ENCODE measurements at places on chromosomes 12 and 14.

- no peak for DNase-seq
These were observed 50.0 kb downstream of the FOS start for GRCh38 chr14:75328558-75329155.

DNA sequence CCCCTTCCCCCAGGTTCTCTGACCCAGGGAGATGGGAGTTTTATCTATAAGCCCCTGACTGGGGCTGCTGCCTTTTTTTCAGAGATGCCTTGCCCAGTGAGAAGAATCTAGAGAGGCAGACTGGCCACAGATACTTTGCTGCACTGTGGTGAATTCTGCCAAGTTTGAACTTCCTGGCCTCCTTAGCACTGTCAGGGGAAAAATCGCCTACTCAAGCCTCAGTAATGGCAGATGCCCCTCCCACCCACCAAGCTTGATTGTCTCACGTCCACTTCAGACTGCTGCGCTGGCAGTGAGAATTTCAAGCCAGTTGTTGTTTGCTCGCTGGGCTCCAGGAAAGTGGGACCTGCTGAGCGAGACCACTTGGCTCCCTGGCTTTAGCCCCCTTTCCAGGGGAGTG is 31.7 kb downstream of the KLRK1 start:
- DNase-seq, result no peak

DNA sequence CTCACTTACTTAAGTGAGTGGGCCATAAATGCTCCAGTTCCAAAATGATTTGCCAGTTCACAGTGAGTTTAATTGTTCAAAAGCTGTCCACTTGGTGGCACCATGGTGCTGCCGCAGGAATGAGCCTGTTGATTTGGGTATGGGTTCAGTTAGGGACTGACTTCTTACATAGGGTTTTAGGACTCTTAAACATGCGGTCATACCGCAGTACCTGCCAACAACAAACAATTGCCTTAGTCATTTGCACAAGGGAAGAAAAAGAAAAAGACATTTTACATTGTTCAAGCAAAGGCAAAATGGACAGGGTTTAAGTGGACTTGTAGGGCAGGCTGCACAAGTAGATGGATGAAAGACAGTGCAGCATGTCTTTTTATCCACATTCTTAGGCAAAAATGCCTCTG is 80.0 kb upstream of the DBX2 start:
- peak; percentile 20 for DNase-seq

- no peak for DNase-seq
These were observed 133.6 kb downstream of the ZFP36L1 start for GRCh38 chr14:68658943-68659931.

- no peak for DNase-seq
These were observed 103.5 kb upstream of the FRMD6 start for GRCh38 chr14:51548187-51548586.

GRCh38 chr14:59844186-59844812 is 26.3 kb downstream of the RTN1 start:
- DNase-seq, result no peak

DNA sequence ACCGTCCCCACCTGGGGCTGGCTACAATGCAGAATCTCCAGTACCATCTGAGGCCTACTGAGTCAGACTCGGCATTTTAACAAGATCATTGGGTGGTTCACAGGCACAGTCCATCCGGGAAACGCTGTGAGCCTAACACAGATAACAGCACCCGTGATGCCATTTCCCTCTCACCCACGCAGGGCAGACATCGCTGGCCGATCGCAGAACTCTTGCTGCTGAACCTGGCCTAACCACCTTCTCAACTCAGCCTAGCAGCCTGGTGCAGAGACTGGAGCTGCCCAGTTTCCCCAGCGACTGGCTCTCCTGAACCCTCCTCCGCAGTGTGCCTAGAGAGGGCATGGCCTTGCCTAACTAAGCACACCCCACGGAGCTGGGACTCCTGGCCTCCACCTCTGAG is 83.3 kb downstream of the NCOR2 start:
- no peak for DNase-seq

GRCh38 chr12:107335802-107336570 is 242.6 kb upstream of the CRY1 start:
- no peak for DNase-seq

DNA sequence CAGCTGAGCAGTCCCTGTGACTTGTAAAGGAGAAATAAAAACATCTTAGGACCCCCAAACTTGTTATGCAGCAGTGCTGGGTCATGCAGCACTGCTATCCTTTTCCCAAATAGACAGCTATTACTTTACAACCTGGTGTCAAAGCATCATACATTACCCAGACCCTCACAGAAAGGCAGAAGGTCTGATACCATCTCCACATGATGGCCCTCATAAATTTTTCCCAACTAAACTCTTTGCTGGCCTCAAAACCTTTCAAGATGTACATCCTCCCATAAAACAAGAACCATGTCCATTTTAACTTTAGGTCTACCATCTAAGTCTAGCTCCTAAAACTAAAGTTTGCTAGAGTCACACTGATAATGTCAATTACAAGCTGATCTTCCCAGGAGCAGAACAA is 8.7 kb upstream of the RESF1 start:
- DNase-seq, result no peak

DNA sequence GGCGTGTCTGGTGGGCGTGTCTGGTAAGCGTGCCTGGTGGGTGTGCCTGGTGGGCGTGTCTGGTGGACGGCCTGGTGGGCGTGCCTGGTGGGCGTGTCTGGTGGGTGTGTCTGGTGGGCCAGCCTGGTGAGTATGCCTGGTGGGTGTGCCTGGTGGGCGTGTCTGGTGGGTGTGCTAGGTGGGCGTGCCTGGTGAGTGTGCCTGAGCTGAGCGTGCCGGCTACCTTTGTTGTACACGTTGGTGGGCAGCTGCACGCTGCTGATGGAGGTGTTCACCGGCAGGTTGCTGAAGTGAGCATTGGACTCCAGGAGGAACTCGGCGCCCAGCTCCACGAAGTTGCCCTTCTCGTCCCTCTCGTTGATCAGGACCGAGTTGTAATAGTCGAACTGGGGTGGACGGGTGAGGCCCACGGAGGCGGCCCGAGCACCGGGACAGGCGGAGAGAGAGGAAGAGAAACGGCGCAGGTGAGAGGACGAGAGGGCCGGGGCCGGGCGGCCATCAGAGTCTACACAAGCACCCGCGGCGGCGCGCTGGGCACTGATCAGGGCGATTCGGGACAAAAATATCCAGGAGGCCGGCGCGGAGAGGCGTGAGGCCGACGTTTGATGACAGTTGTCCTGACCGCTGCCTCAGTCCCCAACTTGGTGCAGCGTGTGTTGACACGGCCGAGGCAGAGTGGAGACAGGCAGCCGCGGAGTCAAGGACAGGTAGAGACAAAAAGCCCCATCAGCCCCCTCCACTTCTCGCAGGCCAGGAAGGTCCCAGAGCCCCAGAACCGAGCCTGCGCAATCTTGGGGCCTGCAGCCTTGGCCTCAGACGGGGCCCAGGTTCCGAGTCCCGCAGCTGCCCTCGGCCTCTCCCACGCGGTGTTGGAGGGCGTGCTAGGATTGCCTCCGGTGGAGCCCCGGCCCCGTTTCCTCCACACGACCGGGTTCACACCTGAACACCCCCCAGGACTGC is 10.5 kb downstream of the CACNA2D4 start:
- no peak for DNase-seq

- DNase-seq, result no peak
These were observed 105.0 kb downstream of the SNAPC1 start for GRCh38 chr14:61866932-61867920.

- DNase-seq, result no peak
These were observed 22.7 kb upstream of the MUCL1 start for GRCh38 chr12:54831631-54832030.

GRCh38 chr14:97027256-97027999 is 230.2 kb downstream of the VRK1 start:
- no peak for DNase-seq

- DNase-seq, result no peak
These were observed 1.7 kb upstream of the NKX2-1 start for GRCh38 chr14:36521598-36522345.

DNA sequence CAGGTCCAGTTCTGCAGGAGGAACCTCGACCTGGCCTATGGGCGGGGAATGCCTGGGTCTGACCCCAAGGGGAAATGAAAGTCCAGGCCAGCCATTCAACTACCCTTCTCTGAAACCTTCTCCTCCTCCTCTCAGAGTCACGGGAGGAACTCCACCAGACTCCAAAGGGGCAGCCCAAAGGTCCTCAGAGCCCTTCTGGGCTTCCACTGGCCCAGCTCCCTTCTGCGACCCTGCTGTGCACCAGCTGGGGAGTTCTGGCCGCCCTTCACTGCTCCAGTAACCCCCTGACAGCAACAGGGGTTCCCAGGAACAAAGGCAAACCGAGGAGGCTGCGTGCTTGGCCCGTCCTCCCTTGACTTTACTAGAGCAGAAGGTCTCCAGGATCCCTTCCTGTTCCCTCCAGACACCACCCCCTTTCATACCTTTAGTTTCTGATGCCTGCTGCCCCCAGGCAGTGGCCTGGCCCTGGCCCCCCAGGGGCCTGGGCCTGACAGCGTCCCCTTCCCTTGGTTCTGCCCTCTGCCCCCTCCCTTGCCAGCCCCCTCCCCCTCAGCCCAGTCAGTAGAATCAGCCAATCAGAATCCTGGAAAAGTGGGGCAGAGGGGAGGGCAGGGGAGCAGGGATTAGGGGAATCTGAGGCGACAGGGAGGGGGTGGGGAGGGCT is 850 bp upstream of the ZNF385A start:
- DNase-seq, result no peak

GRCh38 chr12:6391013-6391412 is 7.1 kb downstream of the LTBR start:
- DNase-seq, result no peak

DNA sequence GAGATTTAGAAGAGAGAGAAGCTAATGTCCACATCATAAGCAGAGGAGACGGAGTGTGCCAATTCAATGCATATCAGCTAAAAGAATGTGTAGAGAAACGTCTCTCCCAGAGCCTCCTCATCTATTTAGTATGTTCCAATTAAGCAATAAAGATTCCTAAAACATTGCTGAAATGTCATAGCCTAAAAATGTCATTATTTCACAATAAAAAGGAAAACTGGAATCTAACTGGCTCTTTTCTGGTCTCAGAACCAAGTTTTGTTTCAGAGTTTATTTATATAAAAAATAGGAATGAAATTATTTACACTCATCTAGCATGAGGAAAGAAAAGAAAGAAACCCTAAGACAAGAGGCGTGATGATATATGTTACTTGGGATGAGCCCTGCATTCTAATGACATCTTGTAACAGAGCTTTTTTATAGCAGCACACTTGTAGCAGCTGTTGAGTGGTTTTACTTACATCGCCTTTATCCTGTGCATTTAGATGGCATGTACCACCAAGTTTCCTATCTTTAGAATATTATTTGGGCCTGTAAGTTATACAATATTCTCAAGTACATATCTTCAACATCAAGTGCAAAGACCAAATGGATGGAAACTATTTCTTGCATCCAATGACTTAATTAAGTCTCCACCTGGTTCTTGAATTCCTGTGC is 266.3 kb upstream of the PRKD1 start:
- no peak for DNase-seq

- no peak for DNase-seq
These were observed 649.3 kb downstream of the RPS29 start for GRCh38 chr14:48936849-48937248.

- DNase-seq, result no peak
These were observed 7.4 kb downstream of the WNT1 start for GRCh38 chr12:48985475-48985897.

- no peak for DNase-seq
These were observed 439 bp downstream of the GOLGA5 start for GRCh38 chr14:92794547-92794941.

DNA sequence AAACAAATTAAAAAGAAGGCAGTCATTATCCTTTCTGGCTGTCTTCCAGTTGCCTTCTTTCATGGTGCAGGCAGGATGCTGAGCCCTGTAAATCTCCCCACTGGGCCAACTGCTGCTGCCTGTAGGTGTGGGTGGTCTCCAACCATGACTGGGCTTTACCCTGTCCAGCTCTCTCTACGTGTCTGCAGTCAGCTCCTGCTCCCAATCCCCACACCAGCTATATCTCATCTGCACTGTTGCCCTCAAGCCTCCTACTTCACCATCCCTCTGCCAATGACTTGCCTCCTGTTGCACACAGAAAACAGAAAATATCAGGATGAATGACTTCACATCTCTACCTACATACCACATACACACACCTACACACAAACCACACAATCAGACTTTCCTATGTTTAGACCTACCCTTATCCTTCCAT is 39.7 kb upstream of the PSMA6 start:
- no peak for DNase-seq

GRCh38 chr12:92574051-92574783 is 128.6 kb upstream of the PLEKHG7 start:
- DNase-seq, result no peak

DNA sequence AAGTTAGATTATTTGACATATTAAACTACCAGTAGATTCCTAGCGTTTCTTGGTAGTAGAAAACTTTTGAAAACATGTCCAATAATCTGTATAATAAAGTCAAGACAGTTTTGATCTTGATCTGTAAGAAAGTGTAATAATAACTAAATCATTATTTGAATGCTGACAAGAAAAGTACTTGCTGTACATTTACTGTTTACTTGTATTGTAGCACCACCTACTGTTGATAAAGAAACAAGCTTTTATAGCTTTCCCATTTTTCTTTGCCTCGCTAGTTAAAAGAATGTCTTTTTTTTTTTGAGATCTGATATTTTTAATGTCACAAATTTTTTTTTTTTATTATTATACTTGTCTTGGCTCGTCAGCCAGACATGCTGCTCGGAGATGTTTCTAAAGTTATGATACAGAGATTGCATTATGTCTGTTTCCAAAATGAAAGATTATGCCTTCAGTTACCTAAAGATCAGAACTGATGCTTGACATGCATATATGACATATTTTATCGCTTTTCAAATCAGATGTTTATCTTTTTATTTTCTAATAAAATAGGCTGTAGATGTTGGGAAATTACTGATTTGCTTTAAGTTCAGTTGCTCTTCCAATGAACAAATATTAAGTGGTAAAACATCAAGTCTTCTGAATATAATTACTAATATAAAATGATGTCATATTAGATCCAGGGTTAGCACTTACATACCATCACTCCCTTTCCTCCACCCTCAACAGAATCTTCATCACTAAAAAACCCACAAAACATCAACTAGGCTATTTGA is 140.5 kb downstream of the AKAP6 start:
- DNase-seq, result no peak

GRCh38 chr12:131928711-131929580 is at the start of gene PUS1:
PUS1 (plus strand) TSS chr12:131929276; CDS start chr12:131929723, 447 bp downstream.
- peak; percentile 91 for DNase-seq

GRCh38 chr12:16163901-16164300 is 113.6 kb downstream of the SLC15A5 start:
- no peak for DNase-seq

All from activated T-cell treated with anti-CD3 and anti-CD28 coated beads for 24 hours (primary cell).